GM04503 (cell line): ENCODE measurements at places on chromosomes 12 and 14.

DNA sequence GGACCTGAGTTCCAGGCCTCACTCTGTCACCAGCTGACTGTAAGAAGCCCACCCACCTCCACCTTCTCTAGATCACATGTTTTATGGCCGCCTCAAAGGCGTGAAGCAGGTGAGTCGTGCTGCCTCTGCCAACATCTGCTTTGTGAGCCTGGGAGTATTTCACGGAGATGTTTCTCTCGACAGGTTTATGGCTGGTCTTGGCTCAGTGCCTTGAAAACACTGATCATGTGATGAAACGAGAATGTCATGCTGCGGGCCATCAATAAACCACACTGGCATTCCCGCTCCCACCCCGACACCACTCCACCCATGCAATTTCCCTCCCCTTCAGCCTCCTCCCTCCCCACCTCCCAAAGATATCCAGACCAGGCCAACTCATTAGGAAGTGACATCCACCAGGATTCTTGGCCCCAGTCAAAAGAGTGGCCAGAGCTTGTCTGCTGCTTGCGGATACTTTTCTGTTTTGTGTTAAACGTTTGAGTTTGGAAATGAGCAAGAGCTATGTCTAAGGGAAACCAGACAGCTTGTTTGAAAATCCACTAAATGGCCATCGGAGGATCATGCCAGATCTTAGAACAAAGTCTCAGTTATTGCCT, 53.8 kb upstream of the NTF3 start:
- peak; percentile 17 for DNase-seq

DNA sequence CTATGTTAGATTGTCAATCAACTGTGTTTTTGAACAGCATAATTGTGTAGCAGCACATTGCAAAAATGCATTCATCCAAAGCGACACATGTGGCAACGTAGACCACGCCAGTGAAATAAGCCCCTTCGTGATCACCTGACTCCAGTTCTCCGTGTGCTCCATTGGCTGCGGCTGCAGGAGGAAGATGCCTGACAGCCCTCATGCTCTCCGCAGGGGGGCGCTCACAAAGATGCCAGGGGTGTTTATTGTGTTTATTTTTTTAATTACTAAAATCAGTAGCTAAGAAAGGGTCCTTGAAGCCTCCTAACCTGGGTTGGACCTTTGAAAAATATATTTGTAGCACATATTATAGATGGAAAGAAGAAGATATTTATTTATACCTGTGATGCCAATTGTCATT, 116.3 kb downstream of the SLC15A4 start:
- no peak for DNase-seq

DNA sequence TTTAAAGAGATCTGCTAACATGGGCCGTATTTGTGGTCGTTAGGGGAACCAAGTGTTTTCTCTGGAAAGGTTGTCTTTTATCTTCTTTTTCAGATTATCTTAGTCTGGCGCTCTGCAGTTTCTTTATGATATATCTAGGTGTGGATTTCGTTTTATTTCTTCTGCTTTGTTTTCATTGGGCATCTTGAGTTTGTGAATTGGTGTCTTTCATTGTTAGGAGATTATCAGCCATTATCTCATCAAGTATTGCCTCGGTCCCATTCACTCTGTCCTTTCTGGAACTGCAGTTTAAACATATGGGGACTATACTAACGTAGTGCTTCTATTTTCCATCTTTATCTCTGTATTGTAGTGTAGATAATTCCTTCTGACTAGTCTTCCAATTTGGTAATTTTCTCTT, 60.4 kb downstream of the BICDL1 start:
- DNase-seq: no peak

- DNase-seq: no peak
Observed at GRCh38 chr12:46303039-46303666, 34.3 kb upstream of the SLC38A1 start.

GRCh38 chr12:106027911-106028310, 110.8 kb downstream of the NUAK1 start:
- no peak for DNase-seq

- peak; percentile 7 for DNase-seq
Observed at GRCh38 chr14:100914597-100915021, 11.1 kb upstream of the RTL1 start.

DNA sequence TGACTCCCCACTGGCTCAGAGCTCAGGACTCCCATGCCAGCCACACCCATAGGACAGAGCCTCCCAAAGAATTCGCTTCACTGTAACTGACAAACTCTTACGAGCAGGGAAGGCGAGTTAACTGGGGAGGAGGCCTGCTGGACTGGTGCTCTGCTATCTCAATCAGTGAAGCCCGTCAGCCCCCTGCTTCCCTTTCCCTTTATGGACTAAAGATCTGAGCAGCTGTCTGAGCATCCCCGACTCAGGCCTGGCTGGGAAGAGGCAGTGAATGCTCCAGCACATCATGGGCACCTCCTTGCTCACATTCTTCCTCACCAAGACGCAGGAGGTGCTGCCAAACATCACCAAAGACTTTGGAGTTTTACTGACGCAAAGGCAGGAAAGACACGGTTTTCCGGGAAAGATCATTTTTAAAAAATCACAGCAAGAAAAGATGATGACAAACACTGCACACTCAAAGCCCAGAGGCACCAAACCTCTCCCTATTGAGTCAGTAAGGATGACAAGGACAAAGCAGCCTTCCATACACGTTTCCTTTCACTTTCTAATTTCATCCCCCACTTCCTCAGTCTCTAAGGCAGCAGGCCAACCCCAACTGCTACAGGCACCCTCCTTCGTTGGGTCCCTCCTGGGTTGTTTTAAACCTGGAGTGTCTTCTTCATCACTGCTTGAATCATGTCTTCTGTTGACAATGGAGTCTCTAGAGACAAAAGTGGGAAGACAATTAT, 45.0 kb upstream of the P2RX7 start:
- no peak for DNase-seq

GRCh38 chr14:23566778-23567185, 809 bp downstream of the AP1G2 start:
- DNase-seq: no peak

DNA sequence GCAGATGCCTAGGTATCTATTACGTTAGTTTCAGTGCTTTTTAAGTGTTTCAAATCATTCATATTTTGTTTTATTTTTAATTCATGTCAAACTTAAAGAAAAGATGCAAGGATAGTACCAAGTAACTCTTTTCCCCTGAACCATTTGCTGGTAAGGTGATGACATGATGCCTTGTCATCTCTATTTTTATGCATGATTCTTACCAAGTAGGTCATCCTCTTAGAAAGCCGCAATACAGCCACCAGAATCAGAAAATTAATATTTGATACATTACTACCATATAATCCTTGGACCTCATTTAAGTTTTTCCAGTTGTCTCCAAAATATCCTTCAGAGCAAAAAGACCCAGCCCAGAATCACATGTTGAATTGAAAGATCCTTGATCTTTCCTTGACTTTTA, 22.3 kb downstream of the ATP5MC2 start:
- DNase-seq: no peak

- no peak for DNase-seq
Observed at GRCh38 chr12:54689984-54690383, 41.8 kb upstream of the DCD start.

DNA sequence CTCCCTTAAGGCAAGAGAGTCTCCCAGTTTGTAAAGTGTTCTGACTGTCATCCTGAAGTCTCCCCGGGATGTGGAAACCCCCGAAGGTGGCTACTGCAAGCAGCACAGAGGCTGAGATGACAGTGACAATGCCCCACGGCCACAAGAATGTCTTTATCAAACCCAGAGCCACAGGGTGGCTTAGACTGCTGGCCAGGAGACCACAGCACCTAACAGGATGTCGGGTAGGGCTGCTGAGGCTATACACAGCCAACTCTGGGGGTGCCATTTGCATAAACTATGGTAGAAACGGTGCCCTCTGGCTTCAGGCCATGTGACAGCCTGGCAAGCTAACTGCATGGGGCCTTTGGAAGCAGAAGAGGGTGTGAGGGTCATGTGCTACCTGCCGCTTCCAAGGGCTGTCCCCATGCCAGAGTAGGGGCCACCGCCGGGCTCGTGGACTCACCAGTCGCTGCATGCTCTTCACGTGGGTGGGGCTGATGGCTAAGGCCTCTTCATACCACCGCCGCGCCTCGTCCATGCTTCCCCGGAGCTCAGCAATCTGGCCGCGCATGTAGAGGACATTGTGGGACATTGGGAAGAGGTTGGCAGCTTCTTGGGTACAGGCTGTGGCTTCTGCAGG, 180.9 kb downstream of the CALM1 start:
- no peak for DNase-seq

GRCh38 chr12:48125985-48126384, 6.8 kb downstream of the PFKM start:
- no peak for DNase-seq

DNA sequence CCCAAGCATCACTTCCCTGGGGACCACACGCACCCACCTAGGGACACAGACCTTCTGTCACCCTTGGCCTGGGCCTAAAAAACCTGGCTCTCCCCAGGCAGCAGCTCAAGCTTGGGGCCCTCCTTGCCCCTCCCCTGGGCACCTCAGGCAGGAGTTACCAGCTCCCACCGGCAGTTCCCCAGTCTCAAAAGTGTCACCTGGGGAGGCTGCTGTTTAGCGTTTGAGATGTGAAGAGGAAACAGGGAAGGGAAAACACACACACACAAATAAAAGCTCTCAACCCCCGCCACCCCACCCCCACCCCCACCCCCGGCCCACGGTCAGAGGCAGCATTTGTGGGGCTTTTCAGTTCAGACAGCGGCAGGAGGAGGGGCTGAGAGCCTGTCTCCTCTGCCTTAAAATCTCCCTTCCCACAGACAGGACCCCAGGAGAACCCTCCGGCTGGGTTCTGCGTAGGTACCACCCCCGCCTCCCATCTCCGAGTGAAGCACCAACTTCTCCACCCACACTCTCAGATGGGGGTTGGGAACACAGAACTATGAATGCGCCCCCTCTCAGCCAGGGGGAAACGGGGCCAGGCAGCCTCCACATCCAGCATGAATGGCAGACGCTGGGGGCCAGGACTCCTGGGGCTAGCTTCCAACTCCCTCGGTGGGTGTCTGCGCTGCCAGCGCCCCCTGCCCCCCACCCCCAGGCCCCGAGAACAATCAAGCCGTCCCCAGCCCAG, 3.0 kb downstream of the NCOR2 start:
- no peak for DNase-seq

GRCh38 chr12:106769078-106769477, 5.4 kb upstream of the RIC8B start:
- DNase-seq: peak; percentile 27

DNA sequence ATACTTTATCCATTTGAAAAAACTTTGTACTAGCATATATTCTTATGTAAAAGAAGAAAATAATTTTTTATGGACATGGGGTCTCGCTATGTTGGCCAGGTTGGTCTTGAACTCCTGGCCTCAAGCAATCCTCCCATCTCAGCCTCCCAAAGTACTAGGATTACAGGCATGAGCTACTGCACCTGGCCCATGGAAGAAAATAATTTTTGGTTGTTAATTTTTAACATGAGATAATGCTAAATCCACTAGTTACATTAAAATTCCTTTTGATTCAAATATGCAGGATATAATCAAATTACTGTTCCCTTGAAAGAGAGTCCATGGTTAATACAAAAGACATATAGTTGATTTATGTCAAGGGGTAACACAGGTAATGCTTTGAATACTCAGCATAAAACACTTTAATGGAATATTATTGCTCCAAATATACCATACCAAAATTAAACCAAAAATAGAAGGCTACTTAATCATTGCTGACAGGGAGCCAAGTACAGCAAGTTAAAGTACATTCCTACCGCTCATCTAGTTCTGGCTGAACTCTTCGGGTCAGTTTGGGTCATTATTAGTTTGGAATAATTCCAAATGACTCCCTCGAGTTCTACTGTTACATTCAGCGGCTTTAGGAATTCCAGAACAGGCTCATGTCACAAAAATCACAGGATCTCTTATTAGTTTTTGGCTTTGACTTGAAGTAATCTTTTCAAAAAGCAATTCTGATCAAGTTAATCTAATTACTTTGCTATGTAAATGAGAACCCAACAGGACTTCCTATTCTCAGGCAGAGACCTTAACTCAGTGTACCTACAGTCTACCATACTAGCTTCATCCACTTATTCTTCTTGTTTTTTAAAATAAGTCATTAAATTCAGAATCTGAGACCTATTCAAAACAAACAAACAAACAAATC, 6.1 kb downstream of the SOS2 start:
- DNase-seq: peak; percentile 82

GRCh38 chr14:81955123-81955522, 421.5 kb upstream of the SEL1L start:
- no peak for DNase-seq

GRCh38 chr12:46472893-46473633, 100.5 kb upstream of the SLC38A2 start:
- no peak for DNase-seq

DNA sequence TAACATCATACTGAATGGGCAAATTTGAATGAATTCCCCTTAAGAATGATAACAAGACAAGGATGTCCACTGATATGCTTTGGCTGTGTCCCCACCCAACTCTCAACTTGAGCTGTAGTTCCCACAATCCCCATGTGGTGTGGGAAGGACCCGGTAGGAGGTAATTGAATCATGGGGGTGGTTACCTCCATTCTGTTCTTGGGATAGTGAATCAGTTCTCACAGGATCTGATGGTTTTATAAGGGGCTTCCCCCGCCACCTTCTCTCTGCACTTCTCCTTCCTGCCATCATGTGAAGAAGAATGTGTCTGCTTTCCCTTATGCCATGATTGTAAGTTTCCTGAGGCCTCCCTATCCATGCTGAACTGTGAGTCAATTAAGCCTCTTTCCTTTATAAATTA, 29.3 kb downstream of the MED6 start:
- DNase-seq: no peak

DNA sequence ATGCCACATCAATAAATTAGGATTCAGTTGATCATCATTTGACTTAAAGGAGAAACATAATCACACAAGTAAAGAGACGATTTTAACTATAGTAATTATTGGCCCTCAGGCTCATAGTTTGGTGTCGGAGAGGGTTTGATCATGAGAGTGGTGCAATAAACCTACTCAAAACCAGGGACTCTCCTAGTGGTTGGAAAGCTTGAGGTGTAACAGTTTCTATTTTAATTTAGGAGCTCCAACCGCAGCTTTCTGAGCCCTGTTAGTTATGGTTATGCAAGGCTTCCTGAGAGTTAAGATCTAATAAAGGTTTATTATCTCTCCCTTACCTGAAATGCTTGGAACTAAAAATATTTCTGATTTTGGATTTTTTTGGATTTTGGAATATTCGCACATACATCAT, 36.4 kb downstream of the TMTC2 start:
- no peak for DNase-seq

DNA sequence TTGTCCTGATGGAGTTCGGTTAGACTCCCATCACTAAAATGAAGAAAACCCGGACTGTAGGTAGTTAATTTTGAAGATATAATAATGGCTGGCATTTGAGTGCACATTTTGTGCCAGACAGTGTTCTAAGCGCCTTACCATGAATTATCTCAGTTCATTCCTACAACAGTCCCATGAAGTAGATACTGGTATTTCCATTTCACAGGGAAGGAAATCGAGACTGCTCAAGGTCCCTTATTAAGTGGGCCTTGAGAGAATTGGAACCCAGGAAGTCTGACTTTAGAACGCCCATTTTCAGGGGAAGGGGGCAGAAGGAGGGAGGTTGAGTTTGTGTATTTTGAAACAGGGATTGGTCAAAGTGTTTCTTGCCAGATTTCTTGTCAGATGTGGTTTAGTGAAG, 855 bp downstream of the MNAT1 start:
- no peak for DNase-seq
